ENCODE measurements at places on chromosomes 4 and X.

DNA sequence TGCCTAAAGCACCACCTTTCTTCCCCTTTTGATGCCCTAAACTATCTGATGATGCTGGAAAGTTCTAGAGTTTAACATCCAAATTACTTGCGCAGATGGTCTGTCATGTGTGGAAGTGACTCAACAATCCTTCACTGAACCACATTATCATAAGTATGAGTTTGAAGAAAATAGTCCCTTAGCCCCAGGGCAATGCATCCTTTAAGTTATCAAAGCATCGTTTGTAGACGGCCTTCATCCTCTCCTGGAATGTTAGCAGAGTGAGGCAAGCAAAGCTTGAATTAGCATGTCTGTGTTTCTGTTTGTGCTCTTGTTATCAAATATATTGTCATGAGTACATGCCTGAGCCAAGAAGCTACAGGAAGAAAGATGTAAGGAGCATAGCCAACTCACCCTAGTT, 570.9 kb downstream of the MID1IP1 start:
- DNase-seq: no peak

- DNase-seq: no peak
These were observed at the start of gene MAGEB2 for GRCh38 chrX:30215357-30215843. MAGEB2 (plus strand) TSS chrX:30215563; CDS start chrX:30218581, 3,018 bp downstream.

- no peak for DNase-seq
These were observed 4.3 kb downstream of the DMD start for GRCh38 chrX:33207056-33207455.

GRCh38 chr4:112931001-112931400, 118.5 kb upstream of the ANK2 start:
- DNase-seq: no peak

DNA sequence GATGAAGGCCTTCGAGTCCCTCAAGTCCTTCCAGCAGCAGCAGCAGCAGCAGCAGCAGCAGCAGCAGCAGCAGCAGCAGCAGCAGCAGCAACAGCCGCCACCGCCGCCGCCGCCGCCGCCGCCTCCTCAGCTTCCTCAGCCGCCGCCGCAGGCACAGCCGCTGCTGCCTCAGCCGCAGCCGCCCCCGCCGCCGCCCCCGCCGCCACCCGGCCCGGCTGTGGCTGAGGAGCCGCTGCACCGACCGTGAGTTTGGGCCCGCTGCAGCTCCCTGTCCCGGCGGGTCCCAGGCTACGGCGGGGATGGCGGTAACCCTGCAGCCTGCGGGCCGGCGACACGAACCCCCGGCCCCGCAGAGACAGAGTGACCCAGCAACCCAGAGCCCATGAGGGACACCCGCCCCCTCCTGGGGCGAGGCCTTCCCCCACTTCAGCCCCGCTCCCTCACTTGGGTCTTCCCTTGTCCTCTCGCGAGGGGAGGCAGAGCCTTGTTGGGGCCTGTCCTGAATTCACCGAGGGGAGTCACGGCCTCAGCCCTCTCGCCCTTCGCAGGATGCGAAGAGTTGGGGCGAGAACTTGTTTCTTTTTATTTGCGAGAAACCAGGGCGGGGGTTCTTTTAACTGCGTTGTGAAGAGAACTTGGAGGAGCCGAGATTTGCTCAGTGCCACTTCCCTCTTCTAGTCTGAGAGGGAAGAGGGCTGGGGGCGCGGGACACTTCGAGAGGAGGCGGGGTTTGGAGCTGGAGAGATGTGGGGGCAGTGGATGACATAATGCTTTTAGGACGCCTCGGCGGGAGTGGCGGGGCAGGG, 568 bp downstream of the HTT start:
- no peak for DNase-seq

DNA sequence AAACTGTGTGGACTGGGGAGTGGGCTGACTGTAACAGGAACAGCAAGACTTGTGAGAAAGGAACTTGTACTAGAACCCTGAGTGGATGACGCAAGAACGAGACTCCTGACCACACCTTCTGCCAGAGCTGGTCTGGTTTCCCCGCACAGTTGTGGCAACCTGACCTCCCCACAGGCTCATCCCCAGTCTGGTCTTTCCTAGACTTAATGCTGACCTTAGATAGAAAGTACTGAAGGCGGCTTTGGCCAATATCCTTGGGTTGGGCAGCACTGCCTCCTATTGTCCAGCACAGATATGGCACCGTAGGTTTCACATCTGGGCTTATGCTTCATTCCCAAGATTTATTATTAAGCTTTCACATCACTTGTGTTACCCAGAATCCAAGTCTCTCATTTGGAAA, 137.8 kb upstream of the FRG1 start:
- DNase-seq: no peak

- no peak for DNase-seq
These were observed 309.1 kb downstream of the TLL1 start for GRCh38 chr4:166182145-166182544.

GRCh38 chr4:51907006-51907669, 64.2 kb downstream of the DCUN1D4 start:
- no peak for DNase-seq

- no peak for DNase-seq
These were observed 3.0 kb downstream of the COL4A6 start for GRCh38 chrX:108435261-108435660.

- no peak for DNase-seq
These were observed 107.6 kb downstream of the ATXN3L start for GRCh38 chrX:13212191-13212651.

- DNase-seq: no peak
These were observed 15.9 kb downstream of the PCGF3 start for GRCh38 chr4:721261-722168.

- DNase-seq: no peak
These were observed 34.6 kb downstream of the CLOCK start for GRCh38 chr4:55512077-55512476.

- DNase-seq: no peak
These were observed 30.0 kb upstream of the FGFR3 start for GRCh38 chr4:1763070-1763549.

DNA sequence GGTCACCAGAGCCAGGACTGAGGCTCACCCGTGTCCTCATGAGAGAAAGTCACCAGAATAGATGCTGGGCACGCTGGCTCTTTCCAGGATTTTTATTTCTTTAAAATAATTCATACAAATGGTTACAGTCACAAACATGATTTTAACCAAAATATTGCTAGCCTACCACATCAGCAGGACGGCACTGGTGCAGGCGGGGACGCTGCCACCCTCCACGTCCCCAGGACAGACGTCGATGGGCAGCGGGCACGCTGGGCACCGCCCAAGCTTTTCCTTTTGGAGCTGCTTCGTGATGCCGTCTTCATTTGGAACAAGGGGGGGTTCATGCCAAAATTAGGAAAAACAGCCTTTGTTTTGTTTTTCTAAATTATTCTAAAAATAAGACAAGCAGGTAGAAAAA, 37.6 kb downstream of the CTBP1 start:
- no peak for DNase-seq

GRCh38 chr4:68396756-68397155, 46.9 kb upstream of the YTHDC1 start:
- no peak for DNase-seq

DNA sequence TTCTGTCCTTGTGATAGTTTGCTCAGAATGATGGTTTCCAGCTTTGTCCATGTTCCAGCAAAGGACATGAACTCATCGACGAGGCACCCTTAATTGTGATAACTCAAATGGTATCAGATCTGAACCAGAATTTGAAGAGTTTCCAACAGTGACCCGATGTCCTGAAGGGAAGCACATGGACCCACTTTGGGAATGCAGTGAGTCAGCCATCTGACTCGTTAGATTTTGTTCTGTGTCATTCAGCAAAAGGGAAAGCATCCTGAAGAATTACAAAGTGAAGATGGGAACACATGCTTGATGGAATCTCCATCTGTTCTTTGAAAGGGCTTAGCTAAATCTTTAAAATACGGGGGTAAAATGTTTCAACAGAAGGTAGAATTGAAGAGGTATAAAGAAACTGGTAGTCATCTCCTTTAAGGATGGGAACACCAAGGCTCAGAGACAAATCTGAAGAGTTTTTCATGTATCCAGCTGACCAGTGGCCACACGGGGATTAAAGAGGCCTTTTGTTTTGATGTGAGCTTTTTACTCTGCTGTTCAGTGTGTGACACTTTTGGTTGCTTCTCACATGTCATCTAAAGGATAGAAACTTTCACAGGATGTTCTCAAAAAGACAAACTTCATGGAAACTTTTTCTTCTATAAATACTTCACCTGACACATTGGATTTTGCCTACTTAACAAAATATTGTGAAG, 393.8 kb downstream of the INPP4B start:
- DNase-seq: no peak

GRCh38 chr4:34043131-34043530, 2201.2 kb downstream of the ARAP2 start:
- no peak for DNase-seq

GRCh38 chrX:74493806-74494205, 72.5 kb downstream of the SLC16A2 start:
- DNase-seq: no peak

- no peak for DNase-seq
These were observed 377.0 kb downstream of the ZNF674 start for GRCh38 chrX:46168254-46168653.

GRCh38 chr4:7293703-7294102, 101.4 kb downstream of the SORCS2 start:
- DNase-seq: no peak

GRCh38 chr4:102678107-102678506, 82.7 kb downstream of the MANBA start:
- no peak for DNase-seq

DNA sequence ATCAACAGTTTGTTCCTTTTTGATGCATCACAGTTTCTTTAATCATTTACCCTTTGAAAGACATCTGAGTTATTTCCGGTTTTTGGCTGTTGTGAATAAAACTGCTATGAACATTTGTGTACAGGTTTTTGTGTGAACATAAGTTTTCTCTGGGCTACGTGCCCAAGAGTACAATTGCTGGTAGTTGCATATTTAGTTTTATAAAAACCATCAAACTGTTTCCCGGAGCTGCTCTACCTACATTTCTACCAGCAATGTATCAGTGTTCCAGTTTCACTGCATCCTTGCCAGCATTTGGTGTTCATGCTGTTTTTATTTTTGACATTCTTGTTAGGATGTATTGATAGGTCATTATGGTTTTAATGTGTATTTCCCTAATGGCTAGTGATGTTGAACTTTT, 17.3 kb downstream of the KDM6A start:
- DNase-seq: no peak

GRCh38 chr4:76147454-76148141, 599 bp downstream of the NUP54 start:
- DNase-seq: no peak

DNA sequence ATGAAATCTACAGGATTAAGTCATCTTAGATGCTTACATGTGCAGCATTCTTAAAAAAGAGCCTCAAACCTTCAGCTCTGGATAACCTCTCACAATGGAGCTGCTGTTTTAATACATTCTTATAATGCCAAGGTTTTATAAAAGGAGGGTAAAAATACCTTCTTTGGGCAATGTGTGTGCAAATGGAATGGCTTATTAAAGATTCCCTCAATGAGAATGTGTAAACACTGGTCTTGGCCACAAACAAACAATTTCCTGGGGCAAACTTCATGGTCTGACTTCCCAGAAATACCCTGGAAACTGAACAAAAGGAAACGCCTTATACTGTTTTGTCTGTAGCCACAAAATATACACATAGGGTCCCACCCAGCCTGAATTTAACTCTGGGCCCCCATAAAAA, 148.6 kb upstream of the INTU start:
- no peak for DNase-seq

GRCh38 chr4:78543424-78544125, 8.0 kb upstream of the ANXA3 start:
- DNase-seq: no peak

DNA sequence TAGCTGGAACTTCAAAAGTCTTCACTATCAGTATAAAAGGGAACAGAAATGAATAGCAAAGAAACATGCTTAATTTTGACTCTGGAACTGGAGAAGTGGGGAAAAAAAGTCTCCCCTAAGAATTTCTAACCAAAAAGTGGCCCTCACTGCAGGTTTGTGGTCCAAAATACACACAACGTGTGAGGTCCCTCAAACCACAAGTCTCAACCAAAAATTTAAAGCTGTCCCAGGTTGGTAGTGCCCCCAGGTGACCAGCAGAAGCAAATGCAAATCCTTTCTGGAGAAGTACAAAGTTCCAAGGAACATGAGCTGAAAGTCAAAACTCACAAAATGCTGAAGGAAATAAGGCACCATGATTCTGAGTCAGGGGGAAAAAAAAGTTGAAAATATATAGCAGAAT, 23.6 kb upstream of the VAMP7 start:
- no peak for DNase-seq

- DNase-seq: no peak
These were observed 72.1 kb upstream of the IGFBP7 start for GRCh38 chr4:57182132-57182874.

GRCh38 chr4:7739918-7740865, 199.5 kb downstream of the AFAP1 start:
- DNase-seq: no peak

GRCh38 chrX:129585691-129586090, 45.6 kb downstream of the OCRL start:
- no peak for DNase-seq

DNA sequence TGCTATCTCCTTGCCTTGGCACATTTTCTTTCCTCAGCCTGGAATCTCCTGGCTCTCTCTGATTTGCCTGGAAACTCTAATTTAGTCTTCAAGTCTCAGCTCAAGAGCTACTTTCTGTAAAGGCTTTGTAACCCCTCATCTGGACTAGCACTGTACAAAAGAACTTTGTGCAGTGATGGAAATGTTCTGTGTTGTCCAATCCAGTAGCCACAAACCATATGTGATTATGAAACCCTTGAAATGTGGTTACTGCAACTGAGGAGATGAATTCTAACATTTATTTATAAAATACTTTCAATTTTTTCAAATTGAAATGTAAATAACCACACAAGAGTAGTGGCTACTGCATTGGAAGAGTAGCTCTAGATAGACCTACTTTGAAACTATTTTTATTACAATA, 66.6 kb upstream of the HS3ST1 start:
- DNase-seq: no peak

- no peak for DNase-seq
These were observed 502.6 kb downstream of the C4orf33 start for GRCh38 chr4:129598582-129598981.

- no peak for DNase-seq
These were observed 1.8 kb downstream of the CCDC22 start for GRCh38 chrX:49237060-49237459.

GRCh38 chr4:158356301-158356700, 146.0 kb downstream of the TMEM144 start:
- no peak for DNase-seq

- DNase-seq: no peak
These were observed 2.0 kb downstream of the DOK7 start for GRCh38 chr4:3464911-3465697.

Measured in cortex of kidney (tissue), 1 donor.